Stimulated activated CD8-positive, alpha-beta memory T cell treated with anti-CD3 and anti-CD28 coated beads, Interleukin-7, amount 100 ng/mL, for 1 hour (primary cell): ENCODE measurements at places on chromosomes 3 and 15.

DNA sequence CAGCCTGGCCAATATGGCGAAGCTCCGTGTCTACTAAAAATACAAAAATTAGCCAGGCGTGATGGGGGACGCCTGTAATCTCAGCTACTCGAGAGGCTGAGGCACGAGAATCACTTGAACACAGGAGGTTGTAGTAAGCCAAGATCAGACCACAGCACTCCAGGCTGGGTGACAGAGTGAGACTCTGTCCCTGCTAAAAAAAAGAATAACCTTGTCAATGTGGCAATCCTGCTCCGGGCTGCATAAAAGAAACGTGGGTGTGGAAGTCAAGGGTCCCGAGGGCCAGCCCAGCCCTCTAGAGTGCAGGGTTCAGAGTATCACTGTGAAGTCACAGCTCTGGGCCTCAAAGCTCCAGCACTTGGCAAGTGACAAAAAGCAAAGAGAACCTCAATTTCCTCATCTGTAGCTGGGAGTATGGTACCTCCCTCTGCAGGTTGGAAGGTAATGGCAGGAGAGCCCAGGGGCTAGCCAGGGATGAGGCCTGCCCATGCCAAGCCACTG is 73.5 kb upstream of the IQSEC1 start:
- DNase-seq = no peak

GRCh38 chr3:47384425-47384824 is 3.6 kb downstream of the PTPN23 start:
- DNase-seq = no peak

GRCh38 chr15:28097656-28098359 is 1.3 kb downstream of the OCA2 start:
- DNase-seq = no peak

DNA sequence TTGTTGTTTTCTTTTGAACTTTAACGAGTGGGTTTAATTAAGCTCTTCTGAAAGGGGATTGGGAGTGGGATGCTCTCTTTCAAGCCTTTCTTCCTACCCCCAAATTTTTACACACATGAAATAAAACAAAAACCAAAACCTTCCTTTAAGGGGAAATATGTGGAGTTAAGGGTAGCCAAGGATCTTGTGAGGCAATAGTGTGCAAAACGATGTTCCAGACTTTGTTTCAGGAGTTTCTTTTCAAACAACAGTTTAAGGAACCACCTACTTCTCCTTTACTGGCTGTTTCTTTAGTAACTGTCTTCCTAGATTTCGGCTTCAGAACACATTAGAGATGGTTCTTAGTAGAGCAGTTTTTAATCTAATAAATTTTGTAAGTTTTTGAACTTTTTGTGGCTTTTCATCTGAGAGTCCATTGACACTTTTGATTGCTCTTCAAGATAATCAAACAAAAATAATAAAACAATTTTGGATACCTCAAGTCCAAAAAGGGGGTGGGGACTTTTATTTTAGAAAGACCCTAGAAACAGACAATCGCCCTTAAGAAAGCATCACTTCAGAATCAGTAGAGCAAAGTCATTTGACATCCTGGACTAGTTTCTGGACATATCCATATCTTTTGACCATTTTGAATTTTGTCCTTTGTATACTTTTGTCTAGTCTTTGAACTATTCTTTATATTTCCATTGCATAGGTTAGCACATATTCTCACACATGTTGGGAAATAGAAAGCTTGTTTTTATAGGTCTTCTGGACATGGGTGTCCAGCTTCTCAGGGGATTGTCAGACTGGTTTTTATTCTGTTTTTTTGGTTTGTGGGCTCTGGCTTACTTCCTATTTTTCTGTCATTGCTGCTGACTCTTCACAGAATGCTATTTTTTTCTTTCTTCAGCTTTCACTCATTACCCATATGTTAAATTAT is 6.0 kb downstream of the DIPK2A start:
- no peak for DNase-seq

GRCh38 chr3:64450396-64450956 is 225.2 kb upstream of the PRICKLE2 start:
- no peak for DNase-seq
